ENCODE measurements at places on chromosomes 11 and 22.

- peak; percentile 23 for DNase-seq
Measured at GRCh38 chr11:109071712-109072524, 350.1 kb upstream of the C11orf87 start.

DNA sequence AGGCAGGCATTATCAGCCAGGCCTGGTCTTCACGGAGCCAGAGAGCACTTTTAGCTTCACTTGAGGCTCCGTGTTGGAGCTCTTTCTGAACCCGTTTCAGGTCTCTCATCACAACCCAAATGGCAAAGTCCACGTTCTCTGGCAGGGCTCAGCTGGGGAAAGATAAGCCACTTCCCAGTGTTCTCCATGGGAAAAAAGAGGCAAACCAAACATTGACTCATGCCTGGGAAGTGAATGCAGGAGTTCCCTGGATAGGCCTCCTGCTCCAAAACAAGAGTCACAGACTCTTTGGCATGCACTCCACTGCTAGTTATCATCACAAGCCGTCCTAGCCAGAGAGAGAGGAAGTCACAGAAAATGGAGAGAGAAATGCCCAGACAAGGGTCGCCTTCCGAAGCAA, 11.6 kb downstream of the OPCML start:
- no peak for DNase-seq

- DNase-seq, result no peak
Measured at GRCh38 chr22:27137871-27138337, 480.5 kb downstream of the MIAT start.

GRCh38 chr11:15918212-15918611, 438.1 kb downstream of the SOX6 start:
- DNase-seq, result no peak

Measured in lung microvascular endothelial cell (primary cell).